ENCODE measurements at places on chromosomes 5 and 9.

DNA sequence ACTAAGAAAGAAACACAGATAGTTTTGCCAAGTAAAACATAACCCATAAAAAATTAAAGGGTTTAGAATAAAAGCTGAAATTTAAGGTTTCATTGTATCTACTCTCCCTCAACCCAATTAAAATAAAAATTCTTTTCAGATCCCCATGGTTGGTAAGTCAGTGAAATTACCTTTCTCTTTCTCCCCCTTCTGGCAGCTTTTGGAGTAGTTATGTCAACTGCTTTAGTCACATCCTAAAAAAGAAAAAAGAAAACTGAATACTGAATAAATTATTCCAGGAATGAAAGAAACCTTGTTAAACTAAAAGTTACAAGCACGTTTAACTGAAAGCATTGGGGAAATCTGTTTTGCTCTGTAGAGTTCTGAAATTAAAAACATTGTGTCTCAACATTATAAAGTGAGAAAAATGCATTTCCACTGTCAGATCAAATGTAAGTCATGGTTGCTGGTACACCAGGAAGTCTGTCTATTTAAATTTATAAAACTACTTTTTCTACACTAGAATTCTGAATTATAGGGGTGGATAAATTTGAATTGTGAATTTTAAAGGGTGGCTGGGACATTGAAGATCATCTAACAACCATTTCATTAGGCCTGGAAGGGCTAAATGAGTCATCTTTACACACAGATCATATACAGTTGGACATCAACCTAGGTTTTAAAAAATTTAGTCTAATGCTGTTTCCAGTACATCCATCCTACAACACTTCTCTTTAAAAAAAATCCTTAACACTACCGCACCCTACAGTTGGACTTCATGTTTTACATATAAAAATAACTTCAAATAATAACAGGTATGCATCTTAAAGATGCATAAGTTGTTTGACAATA is 24.7 kb downstream of the PSIP1 start:
- DNase-seq = no peak

GRCh38 chr9:95511952-95512708 is 4.6 kb downstream of the PTCH1 start:
- DNase-seq = no peak

- DNase-seq = no peak
These were observed 81.9 kb downstream of the EBF1 start for GRCh38 chr5:159017786-159018185.

- DNase-seq = no peak
These were observed 45.6 kb downstream of the TLE4 start for GRCh38 chr9:79617395-79617794.

DNA sequence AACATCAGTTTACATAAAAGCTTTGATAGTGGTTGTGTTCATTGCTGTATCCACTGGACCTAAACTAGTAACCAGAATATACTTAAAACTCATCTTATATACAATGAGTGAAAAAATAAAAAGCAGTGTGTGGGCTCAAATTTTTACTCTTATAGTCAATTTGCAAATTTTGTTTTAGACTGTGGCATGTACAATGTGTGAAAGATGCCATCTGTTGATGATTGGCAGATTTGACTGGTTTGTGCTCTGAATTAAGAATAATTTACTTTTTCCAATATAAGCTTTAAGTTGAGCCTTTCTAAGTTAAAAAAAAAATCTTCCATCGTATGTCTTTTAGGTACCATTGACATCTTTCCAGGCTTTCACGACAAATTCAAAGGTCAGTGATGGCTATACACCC is 42.4 kb upstream of the F2RL1 start:
- no peak for DNase-seq

Data from NCI-H1930 (cell line).